ENCODE measurements at places on chromosomes 16 and 17.

DNA sequence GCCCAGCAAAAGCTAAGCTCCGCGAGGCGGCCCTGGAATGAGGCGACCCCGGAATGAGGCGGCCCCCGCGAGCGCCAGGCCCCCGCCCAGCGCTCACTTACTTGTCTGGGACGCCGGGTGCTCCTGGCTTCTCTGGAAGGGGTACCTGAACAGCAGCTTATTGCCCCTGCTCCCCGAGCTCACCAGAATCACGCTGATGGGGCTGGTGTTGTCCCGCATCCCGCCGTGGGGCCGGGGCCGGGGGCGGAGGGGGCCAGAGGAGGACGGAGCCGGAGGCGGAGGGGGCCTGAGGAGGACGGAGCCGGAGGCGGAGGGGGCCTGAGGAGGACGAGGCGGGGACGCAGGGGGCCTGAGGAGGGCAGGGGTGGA lies 440 bp downstream of the NPRL3 start:
- H3K36me3 ChIP-seq, result no peaks in the 10 kb centered on the region
- H3K27me3 ChIP-seq, result no peaks in the 10 kb centered on the region
- peak overlapping the region; percentile 85 for H3K27ac ChIP-seq
- H3K4me1 ChIP-seq, result peaks cover 20% of the 10 kb centered on the region
- H3K4me3 ChIP-seq, result peak overlapping the region; percentile 73

DNA sequence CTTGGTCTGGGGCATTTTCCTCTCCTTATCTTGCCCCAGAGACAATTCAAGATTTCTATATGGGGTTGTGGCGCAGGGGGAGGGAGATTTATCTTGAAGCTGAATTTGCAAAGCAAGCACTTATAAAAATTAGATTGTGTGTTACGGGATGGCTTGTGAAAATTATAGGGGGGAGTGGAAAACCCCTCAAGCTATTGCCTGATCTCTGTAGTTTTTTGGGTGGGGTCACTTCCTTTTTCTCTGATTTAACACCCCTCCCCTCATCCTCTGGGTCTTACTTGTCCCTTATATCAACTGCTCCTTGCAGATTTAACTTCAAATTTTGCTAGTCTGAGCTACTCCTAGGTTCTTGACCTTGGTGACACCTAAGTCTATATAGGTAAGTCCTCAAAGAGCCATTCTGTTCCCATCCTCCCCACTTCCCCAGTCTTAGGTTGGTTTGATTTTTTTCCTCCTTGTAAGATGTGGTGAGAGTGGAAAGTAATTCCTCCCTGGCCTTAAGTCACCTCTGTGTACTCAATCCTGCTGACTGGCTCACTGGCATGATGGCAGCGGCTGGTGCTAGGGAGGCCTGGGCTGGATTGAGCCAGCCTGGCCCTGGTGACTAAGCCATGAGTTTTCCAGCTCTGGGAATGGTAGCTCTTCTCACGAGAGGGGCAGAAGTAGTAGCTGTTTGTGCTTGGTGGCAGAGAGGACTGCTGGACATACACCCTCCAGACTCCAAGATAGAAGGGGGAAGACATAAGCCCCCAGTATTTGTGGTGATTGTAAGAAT lies 2.3 kb downstream of the ARL4D start:
- H3K36me3 ChIP-seq, result no peaks in the 10 kb centered on the region
- DNase-seq, result no peak
- H3K27me3 ChIP-seq, result no peaks in the 10 kb centered on the region
- peaks cover 9% of the 10 kb centered on the region for H3K4me1 ChIP-seq
- no peak overlapping the region for H3K27ac ChIP-seq

- no peaks in the 10 kb centered on the region for H3K27me3 ChIP-seq
- H3K4me1 ChIP-seq, result no peaks in the 10 kb centered on the region
- H3K36me3 ChIP-seq, result no peaks in the 10 kb centered on the region
- no peak overlapping the region for H3K27ac ChIP-seq
These were observed 19.7 kb downstream of the SDK2 start for GRCh38 chr17:73624496-73624988.

GRCh38 chr16:94918-95265 lies 16.9 kb downstream of the MPG start:
- H3K4me1 ChIP-seq, result peaks cover 6% of the 10 kb centered on the region
- H3K27me3 ChIP-seq, result no peaks in the 10 kb centered on the region
- no peak for DNase-seq
- H3K4me3 ChIP-seq, result no peak overlapping the region
- H3K27ac ChIP-seq, result no peak overlapping the region
- H3K36me3 ChIP-seq, result peaks cover 42% of the 10 kb centered on the region

DNA sequence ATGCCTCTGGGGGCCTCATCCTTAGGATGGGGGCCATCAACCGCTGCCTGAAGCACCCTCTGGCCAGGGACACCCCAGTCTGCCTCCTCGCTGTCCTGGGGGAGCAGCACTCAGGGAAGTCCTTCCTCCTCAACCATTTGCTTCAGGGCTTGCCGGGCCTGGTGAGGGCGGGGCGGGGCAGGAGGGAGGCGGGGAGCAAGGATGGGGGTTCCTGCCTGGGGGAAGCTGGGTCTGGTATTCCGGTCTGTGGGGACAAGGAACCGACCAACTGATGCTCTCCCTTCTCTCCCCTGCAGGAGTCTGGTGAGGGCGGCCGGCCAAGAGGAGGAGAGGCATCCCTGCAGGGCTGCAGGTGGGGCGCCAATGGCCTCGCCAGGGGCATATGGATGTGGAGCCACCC lies 2.0 kb downstream of the RNF112 start:
- H3K4me1 ChIP-seq, result no peaks in the 10 kb centered on the region

DNA sequence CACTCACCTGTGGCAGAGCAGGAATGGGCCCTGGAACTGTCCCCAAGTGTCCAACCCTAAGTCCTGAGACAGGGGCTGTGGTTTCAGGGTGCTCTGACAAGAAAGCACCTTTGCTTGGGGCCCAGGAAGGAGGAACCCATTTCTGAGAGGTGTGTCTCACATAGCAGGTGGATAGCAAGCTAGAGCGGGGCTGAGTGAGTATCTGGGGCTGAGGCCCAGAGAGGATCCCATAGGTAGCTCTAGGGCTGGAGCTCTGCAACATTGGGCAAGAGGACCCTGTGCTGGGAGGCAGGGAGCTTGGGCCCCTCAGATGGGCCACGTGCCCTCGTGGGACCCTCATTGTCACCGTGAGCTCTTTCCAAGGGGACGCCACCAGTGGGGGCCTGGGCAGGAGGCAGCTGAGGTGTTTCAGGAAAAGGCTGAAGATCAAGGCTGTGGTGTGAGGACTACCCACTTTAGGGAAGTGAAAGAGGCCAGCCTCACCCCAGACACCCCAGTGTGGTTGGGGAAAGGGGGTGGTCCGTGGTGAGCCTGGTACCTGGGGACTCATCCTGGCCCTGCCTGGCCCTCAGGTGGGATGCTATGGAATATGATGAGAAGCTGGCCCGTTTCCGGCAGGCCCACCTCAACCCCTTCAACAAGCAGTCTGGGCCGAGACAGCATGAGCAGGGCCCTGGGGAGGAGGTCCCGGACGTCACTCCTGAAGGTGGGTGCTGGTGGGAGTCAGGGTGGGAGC lies 5.3 kb downstream of the DEF8 start:
- no peak overlapping the region for H3K4me3 ChIP-seq
- peaks cover 9% of the 10 kb centered on the region for H3K4me1 ChIP-seq
- DNase-seq, result no peak

DNA sequence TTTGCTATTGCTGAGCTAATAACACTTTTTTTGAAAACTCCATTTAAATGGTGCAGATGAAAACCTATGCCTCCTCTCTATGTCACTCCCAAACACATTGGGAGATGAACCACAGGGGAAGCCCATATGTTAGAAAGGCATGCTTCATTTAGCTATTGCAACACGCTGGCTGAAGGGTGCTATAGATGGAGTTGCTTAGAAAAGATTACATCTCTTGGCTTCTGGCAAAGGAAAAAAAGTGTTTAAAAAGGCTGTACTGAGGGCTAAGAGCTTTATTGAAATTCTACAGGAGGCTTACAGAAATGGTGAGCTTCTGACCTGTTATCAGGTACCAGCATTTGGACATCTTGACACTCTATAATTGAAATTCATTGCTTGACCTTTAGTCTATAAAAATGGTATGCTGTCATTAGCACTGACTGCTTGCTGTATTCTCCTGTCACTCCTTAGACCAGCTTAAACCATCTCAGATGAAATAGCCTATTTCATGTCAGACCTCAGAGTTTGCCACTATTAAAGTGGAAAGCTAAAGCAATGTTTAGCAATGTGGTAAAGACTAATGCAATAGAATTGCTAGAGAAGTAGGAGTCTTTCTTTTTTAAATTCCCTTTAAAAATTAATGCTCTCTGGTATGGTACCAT lies 503.9 kb downstream of the CDH11 start:
- H3K36me3 ChIP-seq, result no peaks in the 10 kb centered on the region
- H3K4me1 ChIP-seq, result no peaks in the 10 kb centered on the region
- no peak for DNase-seq
- no peaks in the 10 kb centered on the region for H3K27me3 ChIP-seq

- peak overlapping the region; percentile 98 for H3K27ac ChIP-seq
- no peaks in the 10 kb centered on the region for H3K27me3 ChIP-seq
- H3K36me3 ChIP-seq, result peaks cover 28% of the 10 kb centered on the region
- DNase-seq, result no peak
- peaks cover 38% of the 10 kb centered on the region for H3K4me1 ChIP-seq
These were observed 998 bp upstream of the SRSF1 start for GRCh38 chr17:58007781-58008706.

GRCh38 chr16:56931892-56932720 lies at the start of gene HERPUD1:
HERPUD1 (plus strand) TSS chr16:56932142; CDS start chr16:56932245, 103 bp downstream.
- peak within 1 kb of the TSS; percentile 100 for H3K27ac ChIP-seq
- H3K4me1 ChIP-seq, result peaks cover 49% of the 10 kb centered on the region
- H3K36me3 ChIP-seq, result no peaks in the 10 kb centered on the region
- no peaks in the 10 kb centered on the region for H3K27me3 ChIP-seq

- no peaks in the 10 kb centered on the region for H3K36me3 ChIP-seq
These were observed 21.0 kb downstream of the TSPOAP1 start for GRCh38 chr17:58307468-58308172.

DNA sequence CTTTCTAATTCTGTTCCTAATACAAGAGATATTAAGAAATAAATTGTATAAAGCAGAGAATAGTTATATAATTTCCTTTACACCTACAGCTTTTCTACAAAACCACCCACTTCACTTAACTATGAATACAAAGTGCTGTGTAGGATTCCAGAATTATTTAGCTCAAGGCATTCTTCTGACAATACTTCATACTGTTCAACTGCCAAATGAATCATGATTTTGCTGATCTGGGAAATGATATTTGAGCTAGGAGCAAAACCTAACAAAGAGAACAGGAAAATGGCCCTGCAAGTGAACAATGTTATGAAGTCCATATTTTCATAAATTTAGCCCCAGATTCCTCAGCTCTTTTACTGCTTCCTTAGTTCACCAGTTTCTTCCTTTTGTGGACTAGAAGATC lies 12.9 kb downstream of the BBS2 start:
- no peak overlapping the region for H3K4me3 ChIP-seq
- H3K36me3 ChIP-seq, result peaks cover 100% of the 10 kb centered on the region
- no peak for DNase-seq
- no peaks in the 10 kb centered on the region for H3K4me1 ChIP-seq
- H3K27me3 ChIP-seq, result no peaks in the 10 kb centered on the region
- peak overlapping the region; percentile 8 for H3K27ac ChIP-seq

DNA sequence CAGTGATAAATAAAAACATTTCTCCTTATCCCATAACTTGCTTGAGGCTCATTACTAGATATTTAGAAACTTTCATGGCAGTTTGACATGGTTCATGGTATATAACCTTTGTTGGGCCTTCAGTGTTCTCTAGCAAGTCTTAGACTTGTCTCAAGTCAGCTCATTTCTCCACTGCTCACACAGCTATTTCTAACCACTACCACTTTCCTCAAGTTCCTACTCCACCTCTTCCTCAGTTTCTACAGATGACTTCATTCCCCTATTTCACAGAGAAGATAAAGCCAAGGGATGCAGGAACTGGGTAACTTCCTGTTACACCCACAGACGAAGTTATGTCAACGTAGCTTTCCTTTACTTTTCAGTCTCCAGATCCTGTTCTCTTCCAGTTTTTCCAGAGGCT lies 23.2 kb downstream of the NLK start:
- no peaks in the 10 kb centered on the region for H3K27me3 ChIP-seq
- H3K4me1 ChIP-seq, result peaks cover 11% of the 10 kb centered on the region
- H3K4me3 ChIP-seq, result no peak overlapping the region
- DNase-seq, result no peak
- H3K36me3 ChIP-seq, result no peaks in the 10 kb centered on the region

- no peak overlapping the region for H3K27ac ChIP-seq
- no peaks in the 10 kb centered on the region for H3K36me3 ChIP-seq
- H3K4me1 ChIP-seq, result no peaks in the 10 kb centered on the region
- DNase-seq, result no peak
- H3K4me3 ChIP-seq, result no peak overlapping the region
- no peaks in the 10 kb centered on the region for H3K27me3 ChIP-seq
These were observed 15.4 kb upstream of the NUBP1 start for GRCh38 chr16:10728003-10728887.

DNA sequence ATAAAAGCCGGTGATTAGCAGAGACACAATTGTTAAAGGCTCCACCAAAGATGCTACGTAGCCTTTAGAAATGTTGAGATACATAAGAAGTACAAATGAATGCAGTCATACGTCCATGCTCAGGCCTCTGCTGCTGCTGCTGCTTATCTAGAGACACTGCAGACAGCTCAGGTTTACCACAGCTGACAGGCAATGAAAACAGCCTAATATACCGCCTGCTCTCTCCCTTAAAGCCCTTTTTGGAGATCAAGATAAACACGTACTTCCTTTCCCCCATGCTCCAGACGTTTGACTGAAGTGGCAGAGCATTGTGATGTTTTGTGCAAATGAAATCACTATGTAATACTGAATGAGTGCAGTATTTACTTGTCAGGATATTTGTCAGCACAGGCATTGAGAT lies 185.3 kb downstream of the AATF start:
- peaks cover 21% of the 10 kb centered on the region for H3K36me3 ChIP-seq
- H3K27me3 ChIP-seq, result no peaks in the 10 kb centered on the region
- no peak overlapping the region for H3K27ac ChIP-seq
- peaks cover 9% of the 10 kb centered on the region for H3K4me1 ChIP-seq

DNA sequence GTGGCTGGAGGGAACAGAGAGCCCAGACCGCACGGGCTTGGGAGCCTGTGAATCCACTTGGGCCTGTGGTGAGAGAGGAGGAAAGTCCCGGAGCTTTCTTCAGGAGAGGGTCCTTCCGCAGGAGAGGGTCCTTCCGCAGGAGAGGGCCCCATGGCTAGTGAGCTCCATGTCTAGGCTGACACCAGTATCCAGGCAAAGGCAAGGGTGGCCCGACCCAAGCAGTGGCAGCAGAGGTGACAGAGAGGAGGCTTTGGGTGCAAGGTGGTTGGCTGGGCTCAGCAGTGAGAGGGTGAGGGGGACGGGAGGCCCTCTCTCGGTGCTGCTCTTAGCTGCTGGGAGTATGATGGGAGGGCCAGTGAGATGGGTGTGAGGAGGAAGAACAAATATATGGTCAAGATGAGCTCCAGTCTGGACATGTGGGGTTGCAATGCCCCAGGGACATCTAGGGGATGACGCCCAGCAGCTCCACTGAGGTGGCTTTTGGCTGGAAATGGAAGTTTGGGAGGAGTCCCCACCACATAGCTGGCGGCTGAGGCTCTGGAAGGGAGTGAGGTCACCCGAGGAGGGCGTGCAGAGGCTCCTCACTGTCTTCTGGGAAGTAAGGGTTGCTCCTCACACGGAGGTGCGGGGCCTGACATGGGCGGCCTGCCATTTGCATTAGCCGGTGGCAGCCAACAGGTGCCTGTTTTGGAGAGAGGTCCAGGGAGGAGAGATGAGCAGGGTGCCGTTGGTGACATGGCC lies 2.3 kb upstream of the HSD3B7 start:
- no peak for DNase-seq
- H3K27ac ChIP-seq, result no peak overlapping the region
- peaks cover 10% of the 10 kb centered on the region for H3K4me1 ChIP-seq
- no peaks in the 10 kb centered on the region for H3K27me3 ChIP-seq
- no peak overlapping the region for H3K4me3 ChIP-seq

GRCh38 chr16:14501331-14502255 lies 128.5 kb downstream of the PARN start:
- H3K27ac ChIP-seq, result peak overlapping the region; percentile 81
- H3K36me3 ChIP-seq, result no peaks in the 10 kb centered on the region
- peak; percentile 84 for DNase-seq
- no peak overlapping the region for H3K4me3 ChIP-seq
- no peaks in the 10 kb centered on the region for H3K4me1 ChIP-seq
- no peaks in the 10 kb centered on the region for H3K27me3 ChIP-seq
